ENCODE measurements at places on chromosomes 1 and 21.

DNA sequence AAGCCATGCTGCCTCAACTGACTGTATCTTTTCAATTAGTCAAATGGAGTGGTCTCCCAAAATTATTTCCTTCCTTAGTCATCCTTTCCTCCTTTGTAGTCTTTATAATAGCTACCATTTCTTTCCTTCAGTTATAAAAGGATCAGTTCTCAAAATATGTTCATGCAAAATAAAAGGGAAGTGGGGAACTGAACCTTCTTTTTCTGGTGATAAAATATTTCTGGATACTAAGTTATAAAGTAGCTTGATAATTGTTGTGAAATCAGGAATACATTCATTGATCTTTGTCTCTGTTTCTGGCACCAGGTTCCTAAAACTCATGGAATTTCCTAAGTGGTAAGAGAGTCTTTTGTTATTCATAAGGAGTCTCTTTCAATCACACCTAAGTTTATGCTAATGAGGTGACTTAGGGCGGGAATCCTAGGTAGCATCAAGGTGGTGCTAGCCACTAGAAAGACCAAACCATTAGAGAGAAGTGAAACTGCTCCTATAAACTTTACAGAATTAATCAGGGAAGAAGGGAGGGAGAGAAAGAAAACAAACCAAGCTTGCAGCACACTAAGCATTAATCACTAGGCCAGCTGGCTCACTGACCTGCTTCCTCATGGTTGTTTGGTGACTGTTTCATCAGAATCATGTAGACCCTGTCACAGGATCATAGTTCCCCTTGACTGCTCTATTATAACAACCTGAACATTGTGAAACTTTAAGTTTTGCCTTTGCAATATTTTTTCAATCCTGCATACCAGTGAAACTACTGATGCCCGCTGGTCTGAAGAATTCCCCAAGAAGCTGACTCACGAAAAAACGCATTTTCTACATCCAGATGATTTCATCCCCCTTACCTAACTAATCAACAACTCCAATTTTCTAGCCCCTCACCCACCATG is 161.6 kb upstream of the PTBP2 start:
- no peak for DNase-seq

GRCh38 chr1:197521118-197521739 is 253.2 kb downstream of the CRB1 start:
- no peak for DNase-seq

DNA sequence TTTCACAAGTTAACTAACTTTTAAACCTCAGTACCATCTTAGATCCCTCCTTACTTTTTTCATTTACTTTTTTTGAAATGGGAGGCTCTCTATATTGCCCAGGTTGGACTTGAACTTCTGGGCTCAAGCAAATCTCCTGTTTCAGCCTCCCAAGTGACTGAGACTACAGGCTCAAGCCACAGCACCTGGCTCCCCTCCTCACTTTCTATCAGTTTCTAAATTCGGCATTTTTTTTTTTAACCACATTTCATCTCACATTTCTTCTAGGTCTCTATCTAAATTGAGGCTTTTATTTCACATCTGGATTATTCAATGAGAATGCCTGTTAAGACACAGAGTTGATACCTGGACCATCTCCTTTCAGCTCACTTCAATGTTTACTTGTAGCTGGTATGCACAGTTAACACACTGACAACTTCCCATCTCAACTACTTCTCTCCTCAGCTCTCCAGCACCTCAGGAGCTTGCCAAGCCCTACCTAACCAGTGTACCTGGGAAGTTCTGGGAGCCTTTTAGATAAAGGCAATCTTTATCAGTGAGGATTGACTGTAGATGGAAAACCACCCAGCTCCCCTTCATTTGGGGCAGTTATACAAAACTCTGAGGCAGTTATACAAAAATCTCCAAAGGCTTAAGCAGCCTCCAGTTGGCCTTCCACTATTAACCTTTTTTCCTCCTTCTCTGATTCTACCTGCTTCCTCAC is 3.4 kb downstream of the USP33 start:
- DNase-seq: no peak

DNA sequence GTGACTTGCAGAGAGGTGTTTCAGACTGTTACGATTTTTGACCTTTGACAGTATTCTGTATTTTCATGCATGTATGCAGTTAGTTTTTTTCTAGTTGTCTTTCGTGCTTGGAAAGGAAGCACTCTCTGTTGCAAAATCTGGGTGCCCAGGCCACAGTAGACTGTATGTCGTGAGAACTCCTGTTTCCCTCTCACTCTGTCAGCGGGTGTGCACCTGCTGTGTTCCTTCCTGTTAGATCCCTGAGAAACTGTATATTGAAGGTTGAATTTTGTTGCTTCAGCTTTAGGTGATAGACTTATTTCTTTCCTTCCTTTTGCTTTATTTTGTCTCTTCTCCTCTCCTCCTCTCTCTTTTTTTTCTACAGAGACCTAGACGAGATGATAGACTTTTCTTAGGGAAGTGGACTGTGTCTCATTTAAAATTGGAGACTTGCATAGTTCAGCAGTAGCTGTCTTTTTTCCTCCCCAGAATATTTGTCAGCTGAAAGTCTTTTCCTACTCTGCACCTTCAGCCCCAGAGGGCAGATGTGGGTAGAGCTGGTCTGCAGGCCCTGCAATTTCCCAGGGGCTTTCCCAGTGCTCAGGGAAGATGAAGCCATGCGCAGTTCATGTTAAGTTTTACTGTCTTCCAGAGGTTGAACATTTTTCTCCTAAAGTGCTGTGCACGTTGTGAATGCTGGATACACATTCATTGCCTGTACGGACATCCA is 1.4 kb downstream of the TRAPPC10 start:
- no peak for DNase-seq

DNA sequence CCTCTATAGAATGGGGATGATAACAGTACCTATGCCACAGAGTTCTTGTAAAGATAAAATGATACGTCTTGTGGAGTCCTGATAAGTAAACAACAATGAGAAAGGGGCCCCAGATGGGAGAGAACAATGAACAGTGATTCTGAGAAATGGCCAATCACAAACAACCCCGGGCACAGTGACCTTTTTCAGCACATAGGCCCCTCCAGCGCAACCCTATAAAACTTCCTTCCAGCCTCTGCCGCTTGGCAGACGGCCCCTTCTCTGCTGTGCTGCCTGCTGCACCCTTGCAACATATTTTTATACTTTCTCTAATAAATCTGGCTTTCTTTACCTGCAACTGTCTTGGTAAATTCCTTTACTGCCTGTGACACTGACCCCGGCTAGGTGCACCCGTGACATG is 8.9 kb downstream of the RCAN1 start:
- peak; percentile 66 for DNase-seq

DNA sequence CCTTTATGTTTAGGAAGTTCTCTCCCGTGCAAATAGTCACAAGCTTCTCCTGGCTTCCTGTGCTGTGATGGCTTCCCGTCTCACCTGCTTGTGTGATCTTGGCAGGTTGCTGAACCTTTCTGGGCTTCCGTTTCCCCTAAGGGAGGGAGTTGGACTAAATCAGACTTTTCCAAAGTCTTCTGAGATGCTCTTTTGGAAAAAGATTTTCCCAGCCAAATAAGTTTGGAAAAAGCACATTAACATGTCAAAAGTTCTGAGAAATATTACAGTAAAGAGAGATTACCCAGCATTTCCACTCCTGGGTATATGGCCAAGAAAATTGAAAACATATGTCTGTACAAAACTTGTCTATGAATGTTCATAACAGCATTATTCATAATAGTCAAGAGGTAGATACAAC is 36.0 kb upstream of the TENT5C start:
- no peak for DNase-seq

GRCh38 chr1:58997637-58998036 is 213.8 kb upstream of the JUN start:
- no peak for DNase-seq

DNA sequence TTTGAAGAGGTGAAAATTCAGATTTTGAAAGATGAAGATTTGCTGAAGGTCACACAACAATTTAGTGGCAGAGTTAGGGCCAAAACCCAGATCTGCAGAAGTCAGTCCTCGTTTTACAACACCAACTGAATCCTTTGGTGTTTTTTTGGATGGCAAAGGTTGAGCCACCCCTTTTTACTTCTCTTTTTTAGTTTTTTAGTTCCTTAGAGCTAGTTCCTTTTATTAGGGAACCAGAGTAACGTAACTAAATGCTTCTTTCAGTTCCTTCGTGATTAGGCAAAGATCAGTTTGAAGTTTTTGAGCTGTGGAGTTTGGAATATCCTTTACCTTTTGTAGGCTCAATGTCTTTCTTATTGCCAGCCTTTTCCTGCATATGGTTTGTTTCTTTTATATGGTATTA is 67.9 kb upstream of the ARID1A start:
- DNase-seq: peak; percentile 36

DNA sequence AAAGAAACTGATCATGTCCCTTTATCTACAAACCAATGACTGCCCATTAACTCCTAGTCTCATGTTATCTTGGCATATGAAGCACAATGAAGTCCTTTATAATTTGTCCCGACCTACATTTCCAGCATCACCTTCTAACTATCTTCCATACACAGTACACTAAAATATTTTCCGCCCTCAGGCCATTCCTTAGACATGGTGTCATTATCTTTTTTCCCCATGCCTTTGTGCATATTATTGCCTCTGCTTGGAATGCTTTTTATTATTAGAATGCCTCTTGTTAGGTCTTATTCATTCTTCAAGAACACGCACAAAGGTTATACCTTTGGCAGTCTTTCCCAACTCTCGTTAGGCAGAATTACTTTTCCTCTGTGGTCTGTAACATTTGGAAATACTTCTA is 39.6 kb downstream of the ATG4C start:
- no peak for DNase-seq

- no peak for DNase-seq
These were observed 37.5 kb downstream of the CLIC6 start for GRCh38 chr21:34706337-34706736.

GRCh38 chr1:203442821-203443220 is 32.8 kb upstream of the PRELP start:
- DNase-seq: no peak

- DNase-seq: no peak
These were observed 82.8 kb upstream of the CD34 start for GRCh38 chr1:207993477-207994445.

DNA sequence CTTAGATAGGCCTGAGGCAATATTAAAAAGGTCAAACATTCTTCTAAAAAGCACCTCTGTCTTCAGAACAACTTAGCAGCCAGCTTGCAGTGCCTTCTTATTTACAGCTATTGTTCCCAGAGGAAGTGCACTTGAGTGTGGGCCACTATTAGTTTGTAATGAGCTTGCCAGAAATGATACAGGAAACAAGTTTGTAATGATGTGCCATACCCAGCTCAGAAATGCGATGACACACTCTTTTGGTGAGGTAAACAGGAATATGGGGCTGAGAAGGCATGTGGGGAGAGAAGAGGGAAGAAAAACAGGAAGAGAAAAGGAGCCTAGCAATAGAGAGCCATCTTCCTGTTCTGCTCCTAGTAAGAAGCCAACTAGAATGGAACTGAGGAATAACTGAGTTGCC is 295.4 kb downstream of the AGBL4 start:
- DNase-seq: no peak

GRCh38 chr1:109547463-109548320 is 723 bp upstream of the GNAI3 start:
- DNase-seq: no peak

- no peak for DNase-seq
These were observed 70.8 kb downstream of the TIAM1 start for GRCh38 chr21:31273278-31273677.

GRCh38 chr1:42822800-42823392 is 5.7 kb upstream of the SVBP start:
- DNase-seq: no peak

DNA sequence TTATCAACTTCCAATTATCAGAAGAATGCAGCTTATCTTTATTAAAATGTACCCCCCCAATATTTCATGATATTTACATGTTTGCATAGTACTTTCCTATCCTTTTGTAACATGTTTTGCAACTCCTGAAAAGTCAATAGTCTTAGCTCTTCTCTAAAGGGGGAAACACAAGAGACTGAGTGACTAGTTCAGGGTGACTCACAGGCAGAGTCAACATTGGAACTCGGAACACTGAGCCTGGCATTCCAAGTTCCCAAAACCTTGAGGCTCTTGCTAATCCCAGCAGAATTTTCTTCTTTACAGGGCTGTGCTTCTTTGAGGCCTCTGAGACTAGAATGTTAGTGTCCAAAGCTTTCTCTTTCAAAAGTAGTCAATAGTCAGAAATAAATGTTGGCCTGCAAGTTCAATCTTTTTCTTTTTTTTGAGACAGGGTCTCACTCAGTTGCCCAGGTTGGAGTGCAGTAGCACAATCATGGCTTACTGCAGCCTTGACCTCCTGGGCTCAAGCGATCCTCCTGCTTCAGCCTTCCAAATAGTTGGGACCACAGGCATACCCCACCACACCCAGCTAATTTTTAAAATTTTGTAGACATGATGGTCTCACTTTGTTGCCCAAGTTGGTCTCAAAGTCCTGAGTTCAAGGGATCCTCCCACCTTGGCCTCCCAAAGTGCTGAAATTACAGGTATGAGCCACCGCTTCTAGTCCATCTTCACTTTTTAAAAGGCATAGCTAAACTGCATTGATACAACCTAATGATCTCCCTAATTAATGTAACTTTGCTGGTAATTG is 37.5 kb downstream of the ZNF281 start:
- no peak for DNase-seq

GRCh38 chr1:210321552-210321951 is 7.2 kb upstream of the HHAT start:
- DNase-seq: no peak

GRCh38 chr1:57553666-57554065 is 129.8 kb upstream of the DAB1 start:
- DNase-seq: no peak

DNA sequence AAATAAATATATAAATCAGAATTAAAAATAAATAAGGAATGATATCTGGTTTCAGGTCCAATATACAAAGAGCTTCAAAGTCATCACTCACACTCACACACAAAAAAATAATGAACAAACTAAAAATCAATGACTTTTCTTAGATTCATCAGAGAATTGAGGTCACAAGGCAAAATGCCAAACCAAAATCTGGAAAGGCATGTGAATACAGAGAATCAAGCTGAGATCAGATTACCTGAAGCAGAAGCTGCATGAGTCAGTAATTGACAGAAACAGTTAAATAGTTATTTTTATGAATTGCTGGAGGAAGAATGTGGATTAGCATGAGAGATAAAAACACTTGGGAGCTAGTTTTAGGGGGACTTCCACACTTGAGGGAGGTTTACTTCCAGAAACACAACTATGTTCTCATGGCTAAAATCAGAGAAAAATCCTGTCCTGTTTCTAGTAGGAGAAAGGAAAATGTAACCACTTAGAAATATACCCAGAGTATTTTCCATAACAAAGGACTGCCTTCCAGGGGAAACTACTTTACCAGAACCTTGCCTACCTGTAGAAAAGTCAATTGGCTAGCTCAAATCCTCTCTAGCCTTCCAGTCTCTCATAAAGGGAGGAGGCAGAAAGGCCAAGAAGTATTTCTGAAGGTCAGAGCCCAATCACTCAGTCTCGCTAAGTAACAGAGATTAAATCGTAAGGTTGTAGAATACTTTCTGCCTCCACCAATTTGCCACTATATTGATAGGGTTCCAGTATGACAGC is 536.6 kb upstream of the NR5A2 start:
- DNase-seq: no peak

- DNase-seq: no peak
These were observed 6.0 kb downstream of the DYNLT5 start for GRCh38 chr1:66758241-66758755.

- no peak for DNase-seq
These were observed 123.8 kb upstream of the CHRM3 start for GRCh38 chr1:239262538-239262937.

All from hippocampal formation (tissue), 2 donors.